ENCODE measurements at places on chromosomes 2 and 18.

DNA sequence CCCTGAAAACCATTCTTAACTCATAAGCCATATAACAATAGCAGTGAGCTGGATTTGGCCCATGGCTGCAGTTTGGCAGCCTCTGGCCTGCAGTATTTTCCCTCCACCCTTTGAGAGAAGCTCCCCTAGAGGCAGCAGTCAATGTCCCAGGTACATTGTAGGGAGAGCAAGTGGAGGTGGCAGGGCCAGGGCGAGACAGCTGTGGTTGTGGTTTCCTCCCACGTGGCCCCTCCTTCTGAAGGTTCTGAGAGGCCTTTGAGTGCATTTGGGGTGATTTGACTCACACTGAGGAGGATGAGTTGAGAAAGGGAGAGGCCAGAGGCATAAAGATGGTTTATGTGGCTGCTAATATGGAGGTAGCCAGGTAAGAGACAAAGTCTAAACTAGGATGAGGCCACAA is 45.5 kb upstream of the LDAH start:
- DNase-seq: no peak

GRCh38 chr2:234121999-234122398 is 71.5 kb downstream of the SPP2 start:
- DNase-seq: no peak

- no peak for DNase-seq
These were observed 17.2 kb downstream of the GPC1 start for GRCh38 chr2:240452462-240453256.

DNA sequence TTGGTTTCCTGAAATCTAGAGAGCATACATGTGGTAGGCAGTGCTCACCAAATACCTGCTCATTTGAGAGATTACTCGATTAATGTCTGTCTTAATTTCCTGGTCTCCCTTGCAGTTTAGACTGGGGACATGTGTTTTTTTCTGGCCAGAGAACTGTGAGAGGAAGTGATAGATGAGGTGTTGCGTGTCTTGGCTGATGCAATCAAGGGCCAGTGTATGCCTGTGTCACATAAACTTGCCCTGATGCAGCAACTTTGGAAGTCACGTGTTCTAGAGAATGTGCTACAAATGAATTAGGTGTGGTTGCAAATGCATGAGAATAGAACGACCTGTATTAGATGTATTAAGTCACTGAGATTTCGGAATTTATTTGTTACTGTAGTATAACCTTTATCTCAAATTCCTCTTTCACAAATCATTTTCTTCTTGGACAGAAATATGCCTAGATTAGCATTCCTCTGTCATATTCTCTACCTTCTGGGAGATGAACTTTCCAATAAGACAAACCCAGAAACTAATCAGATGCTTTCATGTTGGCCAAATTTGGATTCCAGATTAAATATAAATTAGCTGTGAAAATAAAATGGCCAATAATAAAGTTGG is 9.9 kb upstream of the IL1A start:
- DNase-seq: no peak

DNA sequence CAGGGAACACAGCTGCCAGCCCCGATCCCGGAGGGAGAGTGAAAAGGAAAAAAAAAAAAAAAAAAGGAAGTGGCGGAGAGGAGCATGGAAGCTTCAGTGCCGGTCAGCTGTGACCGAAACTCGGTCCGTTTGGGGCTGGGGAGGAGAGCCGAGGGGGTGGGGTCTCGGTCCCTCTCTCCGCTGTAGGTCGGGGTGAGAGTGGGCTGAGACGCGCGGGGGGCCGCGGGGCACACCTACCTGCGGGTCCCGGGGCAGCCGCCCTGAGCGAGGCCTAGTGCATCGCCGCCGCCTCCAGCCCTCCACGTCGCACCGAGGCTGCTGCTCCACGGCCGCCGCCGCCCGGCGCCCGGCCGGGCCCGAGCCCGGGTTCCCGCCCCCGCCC is 536 bp downstream of the VPS54 start:
- no peak for DNase-seq

GRCh38 chr2:171266102-171266501 is 105.4 kb upstream of the TLK1 start:
- DNase-seq: no peak

GRCh38 chr2:185215497-185215896 is 523.1 kb upstream of the FSIP2 start:
- DNase-seq: no peak

DNA sequence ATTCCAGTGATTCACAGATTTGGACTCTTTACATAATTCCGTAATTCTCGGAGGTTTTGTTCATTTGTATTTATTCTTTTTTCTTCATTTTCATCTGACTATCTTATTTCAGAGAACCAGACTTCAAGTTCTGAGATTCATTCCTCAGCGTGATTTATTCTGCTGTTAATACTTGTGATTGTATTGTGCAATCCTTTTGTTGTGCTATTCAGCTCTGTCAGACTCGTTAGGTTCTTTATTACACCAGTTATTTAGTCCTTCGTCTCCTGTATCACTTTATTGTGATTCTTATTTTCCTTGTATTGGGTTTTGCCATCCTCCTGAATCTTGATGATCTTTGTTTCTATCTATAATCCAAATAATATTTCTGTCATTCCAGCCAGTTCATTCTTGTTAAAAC is 529.3 kb upstream of the LRRTM4 start:
- no peak for DNase-seq

DNA sequence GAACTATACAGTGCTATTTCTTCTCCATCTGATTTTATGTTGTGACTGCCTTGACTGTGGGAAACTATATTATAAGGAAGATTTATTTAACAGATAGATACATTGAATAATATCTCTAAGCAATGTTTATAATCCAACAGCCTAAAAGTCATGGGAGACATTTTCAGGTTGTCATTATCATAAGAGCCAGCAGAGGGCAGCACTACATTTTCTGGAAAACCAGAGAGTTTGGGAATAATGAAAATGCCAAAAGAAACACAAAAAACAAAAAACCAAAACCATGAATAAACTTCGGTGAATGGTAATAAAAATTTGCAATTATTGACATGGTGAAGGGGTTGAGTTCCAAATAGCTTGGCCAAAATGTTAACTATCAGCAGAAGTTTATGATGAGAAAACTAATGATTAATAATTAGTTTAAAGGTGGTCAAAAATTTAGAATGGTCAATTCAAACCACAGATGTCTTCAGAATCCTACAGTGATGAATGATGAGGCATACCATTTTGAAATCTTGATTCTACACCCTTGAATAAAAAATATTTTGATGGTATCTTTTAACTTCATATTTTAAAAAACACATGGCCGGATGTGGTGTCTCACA is 4.7 kb downstream of the EEF1B2 start:
- DNase-seq: peak; percentile 23

GRCh38 chr2:134800341-134800740 is 38.1 kb upstream of the ACMSD start:
- DNase-seq: no peak

DNA sequence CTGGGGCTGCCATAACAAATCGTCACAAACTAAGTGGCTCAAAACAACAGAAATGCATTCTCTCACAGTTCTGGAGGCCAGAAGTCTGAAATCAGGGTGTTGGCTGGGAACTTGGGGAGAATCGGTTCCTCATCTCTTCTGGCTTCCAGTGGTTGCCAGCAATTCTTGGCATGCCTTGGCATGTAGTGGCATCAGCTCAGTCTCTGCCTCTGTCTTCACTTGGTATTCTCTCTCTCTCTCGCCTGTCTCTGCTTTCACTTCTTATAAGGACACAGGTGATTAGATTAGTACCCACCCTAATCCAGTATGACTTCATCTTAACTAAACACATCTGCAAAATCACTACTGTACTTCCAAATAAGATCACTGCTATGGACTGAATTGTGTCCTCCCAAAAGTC is 695.4 kb upstream of the ID2 start:
- no peak for DNase-seq

DNA sequence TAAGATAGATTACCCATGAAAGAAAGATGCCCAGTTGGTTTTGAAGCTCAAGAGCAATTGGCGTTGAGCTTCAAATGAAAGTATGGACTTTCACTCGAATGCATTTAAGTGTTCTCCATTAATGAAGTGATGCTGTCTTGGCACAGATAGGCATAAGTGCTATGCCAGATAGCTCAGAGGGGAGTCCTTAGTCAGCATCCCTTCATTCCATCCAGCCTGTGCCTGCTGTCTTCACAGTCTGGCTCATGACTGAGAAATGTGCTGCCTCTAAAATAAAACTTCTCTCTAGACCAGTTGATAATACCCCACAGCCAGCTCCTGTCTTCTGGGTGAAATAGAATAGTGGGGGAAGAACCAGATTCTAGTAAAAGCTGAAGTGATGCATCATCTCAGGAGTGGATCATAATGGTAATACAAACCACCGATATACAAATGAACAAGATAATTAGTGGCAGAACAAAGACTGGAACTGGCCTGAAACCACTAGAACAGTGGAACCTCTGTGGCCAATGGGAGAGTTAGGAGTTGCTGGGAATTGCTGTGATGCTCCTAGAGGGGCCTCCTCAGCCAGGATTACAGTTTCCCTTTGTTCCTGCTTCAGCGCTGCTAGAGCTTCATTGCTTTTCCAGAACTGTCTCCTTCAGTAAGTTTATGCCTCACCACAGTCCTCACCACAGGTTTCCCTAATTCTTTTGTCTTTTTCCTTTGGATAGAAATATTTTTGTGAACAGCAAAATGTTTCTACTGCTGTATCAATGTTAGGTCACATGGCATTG is 359.3 kb downstream of the KIAA1328 start:
- DNase-seq: no peak

- DNase-seq: no peak
These were observed 115.1 kb downstream of the KCNJ3 start for GRCh38 chr2:154813636-154814035.

- no peak for DNase-seq
These were observed 11.9 kb upstream of the ARHGAP25 start for GRCh38 chr2:68722712-68723111.

- no peak for DNase-seq
These were observed 320.5 kb upstream of the SKOR2 start for GRCh38 chr18:47571957-47572356.

DNA sequence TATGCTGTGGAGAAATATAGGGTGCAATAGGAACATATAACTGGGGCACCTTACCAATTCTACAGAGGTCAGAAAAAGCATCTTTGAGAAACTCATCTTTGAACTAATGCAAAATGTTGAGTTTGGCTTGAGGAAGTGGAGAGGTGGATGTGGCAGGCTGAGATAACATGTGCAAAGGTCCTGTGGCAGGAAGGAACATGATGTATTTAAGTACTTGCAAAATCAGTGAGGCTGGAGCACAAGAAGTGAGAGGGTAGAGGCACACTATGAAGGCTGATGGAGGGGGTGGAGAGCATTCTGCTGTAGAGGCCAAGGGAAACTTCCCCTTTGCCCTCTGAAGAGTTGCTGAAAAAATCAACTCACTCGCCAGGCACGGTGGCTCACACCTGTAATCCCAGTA is 14.7 kb upstream of the RAB1A start:
- no peak for DNase-seq

- DNase-seq: no peak
These were observed 6.7 kb upstream of the COMMD1 start for GRCh38 chr2:61898810-61899209.

- DNase-seq: no peak
These were observed 89.3 kb downstream of the ACVR1 start for GRCh38 chr2:157786663-157787363.

DNA sequence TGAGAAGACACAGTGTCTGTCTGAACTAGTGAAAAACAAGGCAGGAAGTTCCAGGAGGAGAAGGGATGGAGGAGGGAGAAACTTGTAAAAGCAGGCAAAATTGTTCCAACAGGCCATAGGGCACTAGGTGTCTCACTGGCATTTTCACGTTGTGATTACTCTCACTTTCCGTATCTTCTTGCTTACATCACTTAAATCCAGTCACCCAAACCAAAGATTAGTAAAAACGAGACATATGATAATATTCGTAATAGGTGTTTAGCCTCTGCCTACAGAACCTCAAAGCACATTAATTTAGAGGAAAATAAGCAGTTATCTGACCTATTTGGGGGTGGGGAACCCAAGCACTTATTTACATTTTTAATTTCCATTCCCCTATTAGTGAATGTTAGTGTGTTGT is 78.3 kb downstream of the POU3F3 start:
- DNase-seq: no peak

GRCh38 chr2:154193246-154193645 is 321.5 kb downstream of the GALNT13 start:
- DNase-seq: no peak

DNA sequence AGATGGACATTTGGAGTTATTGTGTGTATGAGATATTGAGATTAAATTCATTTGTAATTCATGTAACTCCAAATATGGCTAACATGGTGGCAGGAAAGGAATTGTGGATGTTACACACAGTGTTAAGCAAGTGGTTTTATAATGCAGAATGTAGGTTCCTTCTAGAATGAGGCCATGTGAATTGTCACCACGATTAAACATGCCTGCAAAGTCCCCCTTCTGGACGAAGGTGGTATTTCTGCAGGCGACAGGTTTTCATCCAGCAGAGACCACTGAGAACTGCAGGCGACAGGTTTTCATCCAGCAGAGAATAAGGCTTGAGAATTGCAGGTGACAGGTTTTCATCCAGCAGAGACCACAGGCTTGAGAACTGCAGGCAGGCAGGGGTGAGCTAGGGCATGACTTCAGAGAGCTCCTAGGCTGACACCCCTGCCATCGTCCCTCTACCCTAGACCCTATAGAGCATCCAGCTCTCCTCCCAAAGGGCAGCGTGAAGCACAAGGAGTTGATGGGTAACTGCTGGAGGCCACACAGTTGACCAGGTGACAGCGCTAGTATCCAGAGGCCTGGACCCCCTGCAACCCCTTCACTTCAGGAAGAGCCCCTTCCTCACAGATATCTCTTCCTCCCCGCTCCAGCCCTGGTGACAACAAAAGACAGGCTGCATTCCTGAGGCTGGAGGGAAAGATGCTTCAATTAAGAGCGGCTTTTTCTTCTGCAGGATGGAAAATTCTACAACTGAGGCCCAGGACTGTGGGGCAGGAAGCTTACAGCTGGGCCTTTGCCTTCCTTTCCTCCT is 175.8 kb downstream of the LOXHD1 start:
- peak; percentile 67 for DNase-seq

- DNase-seq: no peak
These were observed 74.3 kb downstream of the PTGR3 start for GRCh38 chr18:75134611-75134975.

Measured in NCI-H1694 treated with DMSO at 0.1 percent for 48 hours (cell line).